ENCODE measurements at places on chromosomes 3 and 15. TPM values are rescaled to one million over a fixed set of nuclear protein-coding genes. Genes with fewer than 3 reads are reported as not detected.

DNA sequence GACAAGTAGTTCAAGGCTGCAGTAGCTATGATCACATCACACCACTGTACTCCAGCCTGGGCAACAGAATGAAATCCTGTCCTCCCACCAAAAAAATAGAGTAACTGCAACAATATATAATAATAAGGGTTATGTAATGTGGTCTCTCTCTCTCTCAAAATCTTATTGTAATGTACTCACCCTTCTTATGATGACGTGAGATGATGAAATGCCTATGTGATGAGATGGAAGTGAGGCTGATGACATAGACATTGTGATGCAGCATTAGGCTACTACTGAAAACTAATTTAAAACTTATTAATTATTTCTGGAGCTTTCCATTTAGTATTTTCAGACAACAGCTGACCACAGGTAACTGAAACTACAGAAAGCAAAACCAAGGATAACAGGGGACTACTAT lies 27.4 kb downstream of the TASOR start:
- no peak for DNase-seq

DNA sequence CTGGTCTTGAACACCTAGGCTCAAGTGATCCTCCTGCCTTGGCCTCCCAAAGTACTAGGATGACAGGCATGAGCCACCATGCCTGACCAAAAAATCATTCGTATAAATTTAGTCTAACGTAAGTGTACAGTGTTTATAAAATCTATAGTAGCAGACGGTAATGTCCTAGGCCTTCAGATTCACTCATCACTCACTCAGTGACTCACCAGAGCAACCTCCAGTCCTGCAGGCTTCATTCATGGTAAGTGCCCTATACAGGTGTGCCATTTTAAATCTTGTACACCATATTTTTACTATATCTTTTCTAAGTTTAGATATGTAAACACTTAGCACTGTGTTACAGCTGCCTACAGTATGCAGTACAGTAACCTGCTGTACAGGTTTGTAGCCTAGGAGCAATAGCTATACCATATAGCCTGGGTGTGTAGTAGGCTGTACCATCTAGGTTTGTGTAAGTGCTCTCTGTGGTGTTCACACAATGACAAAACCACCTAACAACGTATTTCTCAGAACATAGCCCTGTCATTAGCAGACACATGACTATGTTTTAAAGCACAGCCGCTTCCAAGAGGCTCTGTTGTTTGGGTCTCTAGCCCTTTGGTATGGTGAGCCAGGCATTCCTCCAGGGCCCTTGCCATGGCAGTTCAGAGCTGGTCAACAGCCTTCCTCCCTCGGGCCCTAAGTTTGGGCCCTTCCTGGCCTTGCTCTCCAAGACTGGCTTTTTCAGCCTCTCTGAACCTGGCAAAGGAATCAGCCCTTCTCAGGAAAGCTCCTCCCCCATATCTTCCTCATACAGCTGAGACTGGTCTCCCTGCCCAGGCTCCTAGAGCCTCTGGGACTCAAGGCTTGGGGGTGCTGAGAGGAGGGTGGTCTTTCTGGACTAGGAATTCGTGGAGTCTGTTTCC lies 1.9 kb upstream of the CCDC9B start:
- DNase-seq = no peak

Gene LEKR1
- 0.53 TPM for polyA plus RNA-seq

DNA sequence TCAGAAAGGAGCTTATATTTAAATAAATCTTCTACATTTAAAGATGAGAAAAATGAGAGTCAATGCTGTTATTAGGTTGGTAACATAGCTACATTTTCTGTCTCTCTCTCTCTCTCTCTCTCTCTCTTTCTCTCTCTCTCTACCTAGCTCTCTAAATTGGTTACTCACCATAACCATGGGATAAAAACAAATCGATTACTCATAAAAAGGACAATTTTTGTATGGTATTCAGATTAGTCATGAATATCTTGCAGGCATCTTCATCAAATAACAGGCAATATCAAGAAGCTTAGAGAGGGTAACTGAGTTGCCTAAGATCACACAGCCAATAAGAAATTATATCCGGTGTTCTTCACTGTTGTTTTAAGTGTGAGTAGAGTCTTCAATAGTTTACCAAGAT lies 81.8 kb upstream of the ALCAM start:
- DNase-seq = no peak

Gene DPPA4
- not detected for polyA plus RNA-seq
